ENCODE measurements at places on chromosomes 4 and X.

DNA sequence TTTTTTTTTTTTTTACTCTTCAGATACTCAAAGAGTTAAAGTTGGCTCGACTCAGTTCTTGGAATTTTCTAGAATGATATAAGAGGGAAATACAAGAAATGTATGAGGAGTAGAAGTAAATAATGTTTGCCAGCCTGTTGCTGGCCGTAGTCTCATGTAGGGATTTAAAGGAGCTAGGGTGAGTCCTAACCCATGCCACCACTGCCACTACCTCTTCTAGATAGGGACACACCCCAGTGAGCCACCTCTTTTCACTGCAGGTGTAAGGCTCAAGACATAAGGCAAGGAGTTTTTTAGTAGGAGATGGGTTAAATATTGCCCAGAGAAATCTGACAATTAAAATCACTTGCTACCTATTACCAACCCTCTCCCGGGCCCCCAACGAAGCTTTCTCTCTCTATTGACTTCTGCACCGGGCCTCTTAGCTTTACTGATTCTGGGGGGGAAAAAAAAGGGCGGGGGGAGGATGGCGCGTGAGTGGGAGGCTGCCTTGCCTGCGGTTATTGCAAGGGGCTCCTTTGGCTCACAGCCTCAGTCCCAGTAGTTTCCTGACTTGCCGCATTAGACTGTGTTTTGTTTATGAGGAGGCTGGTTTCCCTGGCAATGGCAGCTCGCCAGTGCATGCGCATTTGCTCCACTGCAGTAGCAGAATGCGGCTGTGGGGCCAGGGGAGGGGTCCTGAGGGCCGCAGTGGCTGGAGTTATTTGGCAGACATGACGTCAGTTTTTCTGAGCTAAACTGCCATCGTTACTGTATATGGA is 3.0 kb downstream of the LINC00632 start:
- DNase-seq: peak; percentile 3

DNA sequence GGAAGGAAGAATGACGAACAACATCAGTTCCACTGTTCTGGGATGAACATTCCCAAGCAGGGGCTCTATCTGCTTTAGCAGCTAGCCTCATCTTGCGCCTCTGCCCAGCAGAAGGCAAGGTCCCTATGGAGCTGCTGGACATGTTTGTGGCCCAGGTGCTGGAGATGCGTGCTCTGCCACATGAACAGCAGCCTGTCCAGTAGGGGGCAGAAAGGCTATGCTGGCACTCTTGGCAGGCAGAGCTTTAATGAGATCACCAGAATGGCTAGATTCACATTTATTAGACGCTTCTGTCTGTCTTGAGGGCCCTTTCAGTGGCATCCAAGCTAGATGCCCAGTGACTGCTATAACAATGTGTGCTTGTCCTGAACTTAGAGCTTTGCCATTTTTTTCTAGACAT is 1826.0 kb downstream of the STIM2 start:
- DNase-seq: no peak

DNA sequence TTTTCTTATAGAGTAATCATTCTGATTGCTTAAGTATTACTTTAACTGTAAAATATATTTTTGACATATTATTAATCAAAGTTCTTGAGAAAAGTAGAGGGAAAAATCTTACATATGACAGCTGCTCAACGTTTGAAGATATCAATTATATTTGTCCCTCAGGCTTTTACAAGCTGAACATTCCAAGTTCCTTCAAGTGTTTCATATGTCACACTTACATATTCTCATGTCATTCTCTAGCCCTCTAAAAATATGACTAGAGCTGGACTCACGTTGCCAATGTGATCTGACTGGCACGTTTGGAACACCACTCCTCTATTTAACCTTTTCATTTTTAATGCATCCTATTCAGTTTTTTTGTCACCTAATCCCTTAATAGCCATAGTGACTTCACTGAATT is 492.9 kb downstream of the PCDH18 start:
- no peak for DNase-seq

DNA sequence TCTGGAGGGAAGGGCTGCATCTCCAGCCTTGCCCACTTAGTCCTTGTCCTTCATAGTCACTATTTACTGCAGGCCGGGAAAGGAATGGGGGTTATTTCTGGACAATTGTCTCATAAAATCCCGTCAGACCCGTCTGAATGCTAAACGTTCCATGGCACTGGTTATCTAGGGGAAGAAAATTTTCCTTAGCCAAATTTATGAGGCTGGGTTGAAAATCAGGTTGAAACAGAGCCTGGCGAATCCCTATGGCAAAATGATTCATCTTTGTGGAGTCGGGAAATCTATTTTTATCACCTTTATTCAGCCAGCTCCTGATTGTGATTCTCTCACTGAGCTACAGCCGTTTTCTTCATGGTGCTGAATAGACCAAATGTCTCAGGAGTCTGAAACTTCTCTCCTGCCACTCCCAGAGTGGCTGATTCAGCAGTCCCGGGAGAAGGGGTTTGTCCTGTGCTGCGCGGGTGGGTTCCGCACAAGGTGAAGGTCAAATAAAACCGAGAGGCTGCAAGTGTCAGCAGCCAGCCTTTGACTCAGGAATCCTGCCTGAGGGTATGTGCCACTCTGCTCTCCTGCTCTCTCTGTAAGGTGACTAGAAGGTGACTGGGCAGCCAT is 1.0 kb downstream of the LIMCH1 start:
- DNase-seq: no peak

- no peak for DNase-seq
Measured at GRCh38 chr4:182679533-182679932, 237.7 kb downstream of the DCTD start.

DNA sequence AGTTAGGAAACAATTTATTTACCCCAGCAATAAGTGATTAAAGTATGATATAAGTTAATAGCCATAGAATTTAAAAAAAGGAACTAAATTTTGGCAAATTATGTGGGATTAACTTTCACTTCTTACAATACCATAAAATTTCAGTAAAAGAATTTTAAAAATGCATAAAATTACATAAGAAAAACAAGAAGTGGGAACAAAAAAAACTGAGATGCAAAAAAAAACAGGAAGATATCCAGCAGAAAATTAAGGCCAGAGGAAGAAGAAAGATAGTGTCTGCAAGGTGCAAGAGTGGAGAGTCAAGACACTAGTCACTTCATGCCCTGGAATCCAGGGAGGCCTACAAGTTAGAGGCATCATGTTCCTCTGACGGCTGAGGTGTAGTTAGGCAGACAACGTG is 184.2 kb downstream of the GASK1B start:
- DNase-seq: no peak

GRCh38 chrX:17685026-17685425 is 52.3 kb upstream of the SCML1 start:
- DNase-seq: no peak

- no peak for DNase-seq
Measured at GRCh38 chr4:160493206-160493605, 1390.3 kb downstream of the RAPGEF2 start.

- no peak for DNase-seq
Measured at GRCh38 chr4:118155516-118155915, 121.2 kb downstream of the NDST3 start.

- DNase-seq: no peak
Measured at GRCh38 chr4:7412554-7412912, 22.2 kb downstream of the PSAPL1 start.

- no peak for DNase-seq
Measured at GRCh38 chrX:107677501-107677901, 49.2 kb downstream of the PRPS1 start.

GRCh38 chr4:79585834-79586233 is 177.8 kb upstream of the GK2 start:
- DNase-seq: no peak

DNA sequence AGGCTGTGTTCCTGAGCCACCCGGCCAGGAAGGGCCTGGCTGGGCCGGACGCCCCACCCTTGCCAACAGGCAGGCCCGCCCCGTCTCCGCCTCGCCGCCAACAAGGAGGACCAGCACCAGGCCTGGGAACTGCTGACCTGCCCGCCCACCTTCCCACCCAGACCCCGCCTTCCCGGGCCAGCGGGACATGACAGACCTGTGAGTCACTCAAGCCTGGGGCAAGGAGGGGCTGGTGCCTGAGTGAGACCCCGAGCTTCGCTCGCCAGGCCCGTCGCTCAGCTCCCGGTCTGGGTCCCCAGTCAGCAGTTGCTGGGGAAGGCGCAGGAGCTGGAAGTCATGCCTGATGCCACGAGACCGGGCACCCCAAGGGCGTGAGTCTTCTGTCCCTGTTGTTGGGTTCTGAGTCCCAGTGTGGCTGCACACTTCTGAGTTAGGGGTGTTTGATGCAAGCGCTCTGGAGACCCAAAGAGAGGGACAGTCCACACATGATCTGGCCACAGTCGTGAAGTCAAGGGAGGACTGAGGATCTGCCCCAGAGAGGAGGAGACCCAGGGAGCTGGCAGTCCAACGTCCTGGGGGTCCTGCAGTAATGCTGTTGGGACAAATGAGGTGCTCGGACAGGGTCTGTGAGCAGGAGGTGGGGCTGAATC is at the start of gene DNASE1L1:
TSS of gene DNASE1L1 (minus strand) at position 33 of the 650 bp plus-strand sequence. CDS start 3,686 bp downstream, outside the sequence.
- DNase-seq: peak; percentile 31

DNA sequence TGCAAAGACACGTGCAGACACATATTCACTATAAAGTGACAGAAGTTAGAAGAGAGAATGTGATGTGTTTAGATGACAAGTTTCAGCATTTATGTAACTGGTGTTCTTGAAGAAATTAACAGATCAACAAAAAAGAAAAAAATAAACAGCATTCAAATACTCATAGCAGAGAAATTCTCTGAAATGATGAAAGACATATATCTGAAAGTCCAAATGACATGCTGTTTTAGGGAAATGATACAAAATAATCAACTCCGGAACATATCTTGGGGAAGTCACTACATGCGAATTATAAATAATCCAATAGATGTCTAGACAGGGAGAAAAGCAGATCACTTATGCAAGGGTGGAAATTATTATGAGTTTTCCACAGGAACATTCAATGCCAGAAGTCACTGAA is 146.0 kb downstream of the SPANXN4 start:
- no peak for DNase-seq

DNA sequence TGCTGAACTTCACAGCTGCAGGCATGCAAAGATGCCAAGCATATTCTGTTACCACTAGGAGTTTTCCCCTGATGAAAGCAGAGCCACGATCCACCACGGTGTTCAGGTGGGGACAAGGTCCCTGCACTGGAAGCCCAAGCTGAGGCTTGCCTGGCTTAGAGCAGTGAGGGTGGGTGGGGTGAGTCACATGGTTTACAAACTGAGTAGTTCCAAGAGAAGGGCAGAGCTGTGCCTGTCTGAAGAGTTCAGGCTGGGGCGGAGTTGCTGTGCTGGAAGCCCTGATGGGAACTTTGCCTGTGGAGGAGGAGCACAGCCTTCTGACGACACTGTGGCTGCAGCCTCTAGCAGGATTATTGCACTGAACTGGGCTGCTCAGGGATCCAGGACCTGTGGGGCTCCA is 45.5 kb downstream of the FAM9B start:
- DNase-seq: no peak

- peak; percentile 37 for DNase-seq
Measured at GRCh38 chrX:53682885-53683555, 3.5 kb downstream of the HUWE1 start.

- DNase-seq: no peak
Measured at GRCh38 chr4:5710065-5710960, 688 bp upstream of the EVC start.

DNA sequence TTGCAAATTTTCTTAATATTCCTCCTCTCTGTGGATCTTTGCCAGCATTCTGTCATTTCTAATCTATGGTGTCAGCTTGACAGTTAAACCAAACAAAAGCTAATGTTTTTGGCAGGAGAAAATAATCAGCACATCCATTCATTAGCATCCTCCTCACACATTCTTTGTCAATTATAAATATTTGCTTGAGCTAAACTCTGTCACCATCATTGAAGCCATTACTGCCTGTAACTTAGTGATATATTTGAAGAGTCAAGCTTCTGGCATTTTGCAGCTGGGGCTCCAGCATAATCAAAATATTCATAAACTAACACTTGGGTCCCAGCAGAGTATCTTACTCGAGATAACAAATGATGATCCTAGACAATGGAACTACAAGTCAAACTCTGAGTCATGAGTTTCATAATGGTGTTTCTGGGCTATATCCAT is 126.1 kb downstream of the EIF4E start:
- no peak for DNase-seq

DNA sequence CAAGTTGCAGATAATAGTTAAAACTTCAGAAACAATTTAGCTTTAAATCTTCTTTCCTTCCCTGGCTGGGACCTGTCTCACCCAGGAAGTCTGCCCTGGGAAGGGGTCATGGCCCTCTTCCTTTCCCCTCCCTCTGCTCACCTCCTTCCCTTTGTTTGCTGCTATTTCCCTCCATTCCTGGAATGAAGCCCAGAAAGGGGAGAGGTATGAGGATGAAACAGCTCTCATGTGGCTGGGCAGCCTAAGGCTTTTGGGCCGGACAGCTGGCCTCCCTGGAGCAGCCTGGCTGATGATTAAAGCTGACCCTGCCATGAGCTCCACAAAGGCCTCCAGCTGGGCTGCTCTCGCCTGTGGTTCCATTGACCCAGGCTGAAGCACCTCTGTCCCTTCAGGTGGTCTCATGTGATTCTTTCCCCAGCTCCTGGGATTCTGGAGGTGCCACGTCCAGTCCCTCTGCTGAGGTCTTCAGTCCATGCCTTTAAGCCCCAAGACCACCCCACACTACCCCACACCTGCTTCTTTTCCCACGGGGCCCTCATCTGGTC is 202.1 kb downstream of the PTTG2 start:
- DNase-seq: no peak

- DNase-seq: no peak
Measured at GRCh38 chr4:123166023-123166422, 230.6 kb upstream of the SPRY1 start.

- DNase-seq: no peak
Measured at GRCh38 chr4:187814737-187815465, 180.7 kb upstream of the ZFP42 start.

DNA sequence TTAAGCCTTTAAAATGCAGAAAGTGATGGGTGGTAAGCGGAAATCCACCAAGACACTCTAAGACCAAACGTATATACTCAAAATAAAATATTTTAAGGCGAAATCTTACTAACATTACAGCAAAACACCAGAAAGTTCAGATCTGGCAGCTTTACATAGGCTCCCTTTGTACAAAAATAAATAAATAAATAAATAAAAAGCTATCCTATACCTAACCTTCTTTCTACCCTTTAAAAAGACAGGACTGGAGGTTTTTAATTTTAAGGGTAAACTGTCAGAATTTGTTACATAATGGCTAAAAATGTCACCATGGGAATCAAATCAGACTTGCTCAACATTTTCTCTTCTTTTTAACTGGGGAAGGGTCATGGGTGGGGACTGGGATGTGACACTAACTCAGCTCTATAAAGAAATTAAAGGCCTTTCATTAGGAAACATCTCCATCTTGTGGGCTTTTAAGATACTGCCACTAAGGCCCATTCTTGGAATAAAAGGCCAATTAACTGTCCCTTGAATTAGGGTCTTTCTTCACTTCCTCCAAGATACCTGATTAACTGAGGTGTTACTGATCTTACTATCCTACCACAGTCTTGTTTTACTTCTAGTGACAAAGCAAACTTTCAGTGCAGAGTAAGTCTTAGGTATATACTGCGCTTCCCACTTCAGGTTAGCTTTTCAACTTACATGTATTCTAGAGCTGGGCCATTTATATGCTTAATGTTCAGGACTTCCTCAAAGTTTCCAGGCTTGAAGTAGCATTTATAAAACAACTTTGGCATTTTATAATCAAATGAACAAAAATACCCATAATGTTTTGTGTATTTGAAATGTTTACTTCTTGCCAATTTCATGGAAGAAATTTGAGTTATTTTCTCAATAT is 13.3 kb downstream of the HNRNPD start:
- DNase-seq: no peak

All from effector memory CD4-positive, alpha-beta T cell (primary cell).